AG08395 (cell line): ENCODE measurements at places on chromosomes 12 and 14.

DNA sequence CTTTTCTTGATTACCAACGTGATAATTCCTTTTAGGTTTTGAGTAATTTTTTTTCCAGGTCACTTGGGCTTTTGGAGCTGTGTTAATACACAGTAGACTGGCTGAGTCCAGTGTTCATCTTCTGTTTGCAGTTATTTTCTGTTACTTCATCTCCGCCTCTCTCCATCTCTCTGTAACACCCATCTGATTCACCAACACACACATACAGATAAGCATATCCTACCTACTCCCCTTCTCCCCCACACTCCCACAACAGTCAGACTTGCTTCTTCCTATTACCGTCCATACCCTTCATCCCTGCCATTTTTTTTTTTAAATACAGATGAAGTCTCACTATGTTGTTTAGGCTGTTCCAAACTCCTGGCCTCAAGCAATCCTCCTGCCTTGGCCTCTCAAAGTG is 72.7 kb upstream of the MANSC4 start:
- no peak for DNase-seq

- no peak for DNase-seq
These were observed 484 bp upstream of the PRKCH start for GRCh38 chr14:61320806-61321384.

DNA sequence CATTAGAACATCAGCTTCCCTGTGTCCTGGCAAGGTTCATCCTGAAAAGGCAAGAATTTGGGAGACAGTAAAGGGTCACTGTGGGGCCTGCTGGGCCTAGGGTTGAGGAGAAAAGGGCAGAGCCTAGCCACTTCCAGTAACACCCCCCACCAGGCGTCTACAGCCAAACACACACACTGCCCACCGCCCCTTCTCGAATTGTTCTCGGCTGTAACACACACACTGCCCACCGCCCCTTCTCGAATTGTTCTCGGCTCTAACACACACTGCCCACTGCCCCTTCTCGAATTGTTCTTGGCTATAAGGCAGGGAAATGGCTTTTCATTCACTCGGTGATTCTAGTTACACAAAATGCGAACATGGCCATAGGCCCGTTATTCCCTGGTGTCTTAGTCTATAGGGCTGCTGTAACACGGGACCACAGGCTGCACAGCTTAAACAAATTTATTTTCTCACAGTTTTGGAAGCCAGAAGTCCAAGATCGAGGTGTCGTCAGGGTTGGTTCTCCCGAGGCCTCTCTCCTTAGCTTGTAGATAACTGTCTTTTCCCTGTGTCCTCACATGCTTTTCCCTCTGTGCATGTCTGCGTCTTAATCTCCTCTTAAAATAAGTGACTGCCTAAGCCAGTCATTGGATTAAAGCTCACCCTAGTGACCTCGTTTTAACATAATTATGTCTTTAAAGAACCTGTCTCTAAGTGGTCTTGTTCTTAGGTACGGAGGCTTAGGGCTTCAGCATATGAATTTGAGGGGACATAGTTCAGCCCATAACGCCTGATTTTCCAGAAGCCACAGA is 171.0 kb downstream of the ADGRD1 start:
- no peak for DNase-seq

DNA sequence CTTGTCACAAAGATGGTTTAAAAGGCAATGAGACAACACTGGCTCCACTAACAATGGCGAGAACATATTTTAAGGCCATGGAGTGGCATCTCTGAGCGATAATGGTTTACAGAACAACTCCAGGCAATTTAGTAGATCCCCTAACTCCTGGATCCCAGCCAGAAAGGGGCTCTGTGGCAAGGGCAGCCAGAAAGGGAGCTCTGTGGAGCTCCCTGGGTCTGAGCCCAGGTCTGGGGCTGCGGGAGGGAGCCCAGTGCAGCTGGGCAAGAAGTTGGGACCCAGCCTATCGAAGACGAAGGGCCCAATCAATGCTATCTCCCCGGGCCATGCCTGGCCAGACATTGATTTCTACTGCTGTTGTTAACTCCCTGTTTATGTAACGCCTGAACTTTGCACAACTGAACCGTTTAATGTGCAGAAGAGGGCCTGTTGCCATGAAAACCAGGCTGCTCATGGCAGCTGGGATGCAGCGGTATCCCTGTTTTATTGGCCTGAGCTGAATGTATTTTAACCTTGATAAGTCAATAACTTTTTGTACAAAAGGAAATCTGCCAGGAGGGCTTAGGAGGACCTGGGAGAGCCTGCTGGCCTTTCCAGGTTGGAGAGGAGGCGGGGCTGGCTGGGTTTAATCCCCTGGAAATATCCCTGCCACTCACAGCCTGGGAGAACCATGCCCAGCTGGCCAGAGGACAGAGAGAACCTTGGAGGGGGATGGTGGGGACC is 6.7 kb upstream of the FAM222A start:
- no peak for DNase-seq

- no peak for DNase-seq
These were observed 6.9 kb upstream of the RD3L start for GRCh38 chr14:103949131-103949790.

GRCh38 chr12:98137278-98137677 is 378.1 kb upstream of the TMPO start:
- DNase-seq: no peak

GRCh38 chr12:77118696-77119095 is 53.3 kb upstream of the E2F7 start:
- no peak for DNase-seq

- DNase-seq: no peak
These were observed 39.6 kb downstream of the DAD1 start for GRCh38 chr14:22549324-22549962.

GRCh38 chr14:98867726-98868125 is 404.3 kb downstream of the BCL11B start:
- DNase-seq: no peak

DNA sequence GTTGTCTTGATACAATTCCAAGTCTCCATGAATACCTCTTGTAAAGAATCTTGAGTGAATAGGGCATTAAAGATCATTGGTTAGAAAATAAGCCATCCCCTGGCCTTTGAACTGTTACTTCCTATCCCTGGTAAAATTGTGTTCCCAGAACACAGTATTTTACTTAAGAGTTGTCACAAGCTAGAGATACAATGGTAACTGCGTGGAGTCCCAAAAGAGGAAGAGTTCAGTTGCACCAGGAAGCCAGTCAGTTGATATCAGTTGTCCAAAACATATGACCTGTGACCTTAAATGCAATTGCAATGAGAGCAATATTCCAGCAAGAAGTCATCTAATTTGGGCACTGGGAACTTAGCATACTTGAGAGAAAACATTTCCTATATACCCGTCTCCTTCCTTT is 117.3 kb downstream of the NEDD1 start:
- no peak for DNase-seq

GRCh38 chr12:53467082-53467481 is 15.2 kb downstream of the PCBP2 start:
- no peak for DNase-seq
